ENCODE measurements at places on chromosomes 12 and 14.

- DNase-seq = no peak
These were observed 42.0 kb downstream of the RPS6KA5 start for GRCh38 chr14:91018481-91018880.

DNA sequence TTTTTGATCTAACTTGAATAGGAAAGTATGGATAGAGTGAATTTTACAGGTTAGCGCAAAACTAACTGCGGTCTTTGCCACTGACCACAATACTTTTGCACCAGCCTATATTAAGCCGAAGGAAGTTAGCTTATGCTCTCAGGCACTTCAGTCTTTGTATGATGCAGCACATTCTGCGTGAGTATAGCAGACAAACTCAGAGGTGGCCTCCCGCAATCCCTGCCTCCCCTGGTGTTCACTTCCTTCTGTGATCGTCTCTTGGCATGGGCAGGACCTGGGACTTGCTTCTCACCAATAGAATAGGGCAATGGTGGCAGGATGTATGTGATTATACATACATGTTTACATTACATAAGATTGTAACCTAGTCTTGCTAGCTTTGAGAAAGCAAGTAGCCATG is 10.3 kb upstream of the SLC6A13 start:
- DNase-seq = no peak

DNA sequence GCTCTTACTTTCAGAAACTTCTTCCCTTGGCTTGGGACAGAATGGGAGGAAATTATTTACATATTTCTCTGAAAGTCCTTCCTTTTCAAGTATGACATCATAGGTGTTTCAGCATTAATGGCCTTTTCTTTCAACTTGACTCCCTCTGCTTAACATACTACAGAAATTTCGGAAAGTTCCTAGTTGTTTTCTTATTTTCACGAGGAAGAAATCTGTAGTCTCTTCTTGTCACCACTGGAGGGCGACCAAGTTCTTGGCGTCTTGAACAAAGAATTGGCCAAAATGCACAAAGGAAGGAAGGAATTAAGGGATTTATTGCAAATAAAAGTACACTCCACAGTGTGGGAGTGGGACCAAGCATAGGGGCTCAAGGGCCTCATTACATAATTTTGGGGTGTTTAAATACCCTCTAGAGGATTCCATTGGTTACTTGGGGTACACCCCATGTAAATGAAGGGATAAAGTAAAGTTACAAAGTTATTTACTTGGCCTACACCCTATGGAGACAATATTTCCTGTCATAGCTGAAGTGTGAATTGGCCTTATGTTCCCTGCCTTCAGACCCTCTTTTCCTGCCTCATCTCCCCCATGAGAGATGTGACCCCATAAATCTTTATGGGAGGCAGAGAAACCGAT is 70.4 kb downstream of the RPL10L start:
- DNase-seq = peak; percentile 2

DNA sequence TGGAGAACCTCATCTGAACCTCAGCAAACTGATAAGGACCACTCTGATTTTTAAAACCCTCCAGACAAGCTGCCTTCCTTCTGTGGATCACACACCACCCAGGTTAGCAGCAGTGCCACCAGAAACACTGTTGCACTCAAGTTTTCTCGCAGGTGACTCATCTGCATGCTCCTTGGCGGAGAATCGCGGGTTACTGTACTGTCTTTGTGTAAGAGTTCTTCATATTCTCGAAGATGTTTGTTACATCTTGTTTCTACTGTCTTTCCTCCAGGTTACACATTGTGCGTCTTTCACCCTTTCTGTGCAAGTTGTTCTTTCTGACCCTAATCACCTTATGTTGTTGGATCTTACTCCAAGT is 331.2 kb downstream of the CACNA1C start:
- DNase-seq = no peak

DNA sequence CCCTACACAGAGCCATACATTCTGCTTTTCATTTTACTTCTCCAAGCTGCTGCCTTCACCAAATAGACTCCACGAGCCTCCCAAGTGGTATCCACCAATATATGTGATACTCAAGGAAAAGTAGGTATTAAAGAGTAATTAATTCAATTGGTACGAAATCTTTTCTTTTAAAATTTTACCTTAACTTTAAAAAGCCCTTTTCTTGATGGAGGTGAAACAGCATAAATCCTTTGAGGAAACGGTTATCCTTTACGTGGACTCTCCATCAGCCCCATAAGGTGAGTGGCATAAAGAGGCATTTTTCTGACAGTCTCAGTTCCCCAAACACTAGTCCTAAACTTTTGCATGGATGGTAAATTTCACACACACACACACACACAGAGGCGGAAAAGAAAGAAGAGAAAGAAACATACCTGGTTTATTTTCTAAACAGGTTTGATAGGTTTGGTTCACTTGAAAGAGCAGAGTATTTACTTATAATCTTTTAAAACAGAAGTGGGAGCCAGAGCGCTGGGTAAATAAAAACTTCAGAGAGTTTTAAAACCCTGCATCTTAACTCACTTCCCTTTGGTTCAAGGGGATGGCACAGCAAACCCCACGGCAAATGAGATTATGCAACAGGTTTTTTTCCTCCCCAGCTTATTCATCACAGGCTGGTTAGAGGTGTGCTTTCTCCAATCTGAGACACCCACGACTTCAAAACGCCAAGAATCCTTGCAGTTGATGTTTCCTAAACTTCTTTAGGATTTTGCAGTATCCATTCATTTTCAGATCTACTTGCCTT is 1.9 kb downstream of the DUSP16 start:
- DNase-seq = peak; percentile 19

- no peak for DNase-seq
These were observed 18.3 kb upstream of the ATP2A2 start for GRCh38 chr12:110262442-110263388.

GRCh38 chr12:94427501-94428381 is 31.9 kb downstream of the CEP83 start:
- DNase-seq = peak; percentile 9

- DNase-seq = no peak
These were observed 170.6 kb upstream of the CCDC196 start for GRCh38 chr14:66315548-66315947.

- no peak for DNase-seq
These were observed 56.2 kb downstream of the NTF3 start for GRCh38 chr12:5487948-5488625.

DNA sequence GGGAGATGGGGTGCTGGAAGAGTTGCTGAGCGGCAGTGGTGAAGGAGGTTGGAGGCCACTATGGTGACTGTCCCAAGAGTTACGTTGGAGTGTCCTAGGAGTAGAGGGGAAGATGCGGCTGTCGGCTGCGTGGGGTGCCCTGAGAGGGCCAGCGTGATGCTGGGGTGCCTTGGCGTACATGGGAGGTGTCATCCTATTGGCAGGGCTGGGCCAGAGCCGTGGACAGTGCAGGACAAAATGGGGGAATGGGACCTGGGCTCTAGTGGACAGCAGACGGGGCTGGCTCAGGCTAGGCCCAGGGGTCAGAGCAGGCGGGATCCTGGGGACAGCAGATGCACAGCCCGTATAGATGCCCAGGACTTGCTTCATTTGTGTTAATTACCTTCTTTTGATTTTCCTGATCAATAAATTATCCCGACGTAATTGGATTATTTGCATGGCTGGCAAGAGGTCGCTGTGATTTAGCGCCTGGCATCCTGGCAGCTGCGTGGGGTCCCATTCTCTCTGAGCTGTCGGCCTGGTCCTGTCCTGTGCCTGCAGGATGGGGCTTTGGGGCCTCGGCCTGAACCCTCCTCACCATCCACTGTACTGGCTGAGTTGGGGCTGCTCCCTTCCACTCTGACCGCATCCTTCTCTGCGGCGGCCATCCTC is 203.9 kb upstream of the C14orf180 start:
- DNase-seq = no peak

All from hepatic stellate cell (primary cell).